ENCODE measurements at places on chromosomes 16 and 17. TPM values are rescaled to one million over a fixed set of nuclear protein-coding genes. Genes with fewer than 3 reads are reported as not detected.

GRCh38 chr16:85861095-85861825 lies 37.7 kb upstream of the IRF8 start:
- DNase-seq: no peak

Gene SCNN1B
- polyA plus RNA-seq: 19.1 TPM

GRCh38 chr16:24755201-24755874 lies 25.9 kb downstream of the TNRC6A start:
- no peak for DNase-seq

DNA sequence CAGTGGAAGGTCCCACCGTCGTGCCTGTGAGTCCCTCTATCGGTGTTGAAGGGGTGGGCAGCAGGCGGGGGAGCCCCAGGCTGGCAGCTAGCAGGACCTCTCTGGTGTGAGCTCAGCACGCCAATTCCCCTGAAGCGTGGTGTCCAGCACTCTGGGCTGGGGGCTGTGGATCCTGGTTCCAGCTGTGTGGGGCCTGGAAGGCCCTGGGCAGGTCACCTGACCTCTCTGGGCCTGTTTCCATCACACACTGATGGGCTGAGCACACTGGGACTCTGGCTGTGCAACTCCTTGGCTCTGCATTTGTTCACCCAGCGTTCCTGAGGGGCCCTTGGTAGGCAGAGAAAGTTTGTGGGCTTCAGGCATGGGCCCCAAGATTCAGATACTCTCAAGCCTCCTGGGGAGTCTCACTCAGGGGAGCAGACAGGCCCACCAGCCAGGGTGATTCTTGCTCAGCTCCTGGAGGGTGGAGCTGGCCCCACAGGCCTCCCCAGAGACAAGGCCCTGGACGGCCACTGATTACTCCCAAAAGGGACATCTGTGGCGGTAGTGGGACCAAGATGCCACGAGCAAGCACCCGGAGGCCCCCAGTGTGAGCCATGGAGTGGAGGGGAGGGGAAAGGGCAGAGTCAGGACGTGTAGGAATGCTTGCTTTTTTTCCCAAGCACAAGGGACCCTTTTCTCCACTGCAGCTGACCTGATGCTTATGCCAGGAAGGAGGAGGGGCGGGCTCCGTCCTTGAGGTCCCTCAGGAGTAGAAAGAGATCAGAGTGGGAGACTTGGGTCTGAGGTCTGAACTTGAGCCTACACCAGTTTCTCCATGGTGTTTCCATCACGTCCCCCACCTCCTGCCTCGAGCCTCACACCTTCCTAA lies 8.5 kb downstream of the SCGB1C2 start:
- no peak for DNase-seq

GRCh38 chr17:17606416-17607000 lies 15.0 kb upstream of the PEMT start:
- DNase-seq: no peak

Gene SYNGR3
- polyA plus RNA-seq: 1.8 TPM
